ENCODE measurements at places on chromosomes 13 and 19. TPM values are rescaled to one million over a fixed set of nuclear protein-coding genes. Genes with fewer than 3 reads are reported as not detected.

- peak; percentile 63 for DNase-seq
Observed at GRCh38 chr13:97108530-97108900, 113.6 kb upstream of the MBNL2 start.

GRCh38 chr13:46385946-46386345, 1.1 kb downstream of the RUBCNL start:
- no peak for DNase-seq

GRCh38 chr19:21434967-21435544, 38.1 kb downstream of the ZNF493 start:
- no peak for DNase-seq

DNA sequence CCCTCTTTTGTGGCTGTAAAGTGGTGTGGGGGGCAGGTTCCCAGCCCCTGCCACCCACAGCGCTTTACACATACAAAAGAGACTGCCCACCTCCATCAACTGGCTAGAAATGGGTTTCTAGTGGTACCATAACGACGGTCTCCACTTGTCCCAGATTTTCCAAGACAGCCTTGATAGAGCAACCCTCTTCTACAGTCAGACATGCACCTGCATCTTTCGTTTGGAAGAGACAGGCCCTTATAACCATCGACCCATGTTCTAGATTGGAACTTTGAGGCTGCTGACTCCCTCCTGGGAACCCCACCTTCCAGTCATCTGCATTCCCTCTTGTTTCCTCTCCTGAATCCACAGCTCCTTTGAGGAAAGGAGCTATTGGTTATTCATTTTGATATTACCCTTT, 63.1 kb downstream of the GSX1 start:
- DNase-seq, result no peak

DNA sequence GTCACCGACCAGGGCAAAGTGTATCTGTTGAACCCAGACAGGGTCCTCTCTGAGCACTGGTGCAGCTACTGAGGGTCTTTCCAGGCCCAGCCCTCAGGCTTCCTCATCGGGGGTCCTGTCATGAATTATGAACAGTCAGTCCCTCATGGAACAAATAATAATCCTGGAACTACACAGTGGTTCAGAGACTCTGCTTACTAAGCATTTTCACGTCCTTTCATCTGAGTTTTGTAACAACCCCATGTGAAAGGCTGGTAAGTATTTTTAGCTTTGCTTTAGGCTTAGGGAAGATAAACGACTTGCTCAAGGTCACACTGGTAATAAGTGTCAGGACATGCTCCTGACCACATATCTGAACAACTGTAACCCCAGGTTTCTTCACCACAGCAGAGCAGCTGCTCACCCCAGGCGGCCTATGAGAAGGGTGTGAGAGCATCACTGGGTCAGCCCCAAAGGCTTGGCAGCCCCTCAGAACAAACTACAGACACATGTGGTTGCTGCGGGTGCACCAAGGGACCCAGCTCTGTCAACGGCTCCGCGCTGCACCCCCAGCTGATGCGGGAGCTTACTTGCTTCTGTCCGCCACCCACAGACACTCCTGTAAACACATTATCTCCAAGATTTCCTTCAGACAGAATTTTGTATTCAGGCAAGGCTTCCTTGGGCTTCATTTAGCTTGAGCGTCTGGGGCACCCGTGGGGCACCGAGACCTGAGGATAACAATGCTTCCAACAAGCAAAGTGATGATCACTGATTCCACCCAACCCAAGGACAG, 19.4 kb upstream of the GSX1 start:
- DNase-seq, result no peak

- no peak for DNase-seq
Observed at GRCh38 chr19:36099166-36099785, 11.7 kb upstream of the OVOL3 start.

DNA sequence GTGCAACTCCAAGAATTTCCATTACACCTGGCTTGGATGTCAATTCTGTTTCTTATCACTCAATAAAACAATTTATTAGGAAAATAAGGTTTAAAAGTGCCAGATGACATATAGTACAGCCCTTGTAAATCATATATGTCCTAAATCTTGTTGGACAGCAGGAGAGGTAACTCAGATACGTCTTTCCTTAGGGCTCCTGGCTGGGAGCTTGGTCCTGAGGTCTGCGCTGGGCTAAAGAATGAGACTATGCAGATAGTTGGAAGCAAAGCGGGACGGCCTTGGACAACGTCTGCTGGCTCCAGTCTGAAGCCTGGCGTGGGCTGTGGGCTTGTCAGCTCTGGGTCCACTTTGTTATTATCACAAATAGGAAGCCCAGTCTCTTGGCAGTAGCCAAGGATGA, 377.0 kb downstream of the DLEU7 start:
- no peak for DNase-seq

GRCh38 chr19:47587295-47587694, 14.3 kb upstream of the ZNF541 start:
- no peak for DNase-seq

DNA sequence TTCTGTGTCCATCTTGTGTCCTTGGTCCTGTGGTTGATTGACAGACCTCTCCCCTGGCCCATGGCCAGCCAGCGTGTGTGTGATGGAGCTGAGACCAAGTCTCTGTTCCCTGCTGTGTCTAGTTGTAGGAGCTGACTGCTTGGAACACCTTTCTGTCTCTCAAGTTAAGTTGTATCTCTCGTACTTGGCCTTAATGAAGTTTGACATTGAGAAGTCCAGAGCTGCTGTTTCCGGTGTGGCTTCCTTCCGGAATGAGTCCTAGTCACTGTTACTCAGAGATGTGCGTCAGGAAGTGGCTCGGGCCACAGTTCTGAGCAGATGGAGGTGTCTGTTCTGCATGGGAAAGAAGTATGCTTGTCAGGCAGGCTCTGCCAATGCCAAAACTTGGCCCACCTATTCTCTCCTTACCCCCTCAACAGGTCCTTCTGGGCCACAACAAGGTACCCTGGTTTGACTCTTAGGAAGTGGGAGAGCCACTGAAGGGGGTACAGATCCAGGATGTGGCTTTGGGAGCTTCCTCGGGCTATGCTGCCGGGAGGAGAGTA, 54.3 kb downstream of the GATAD2A start:
- peak; percentile 58 for DNase-seq

DNA sequence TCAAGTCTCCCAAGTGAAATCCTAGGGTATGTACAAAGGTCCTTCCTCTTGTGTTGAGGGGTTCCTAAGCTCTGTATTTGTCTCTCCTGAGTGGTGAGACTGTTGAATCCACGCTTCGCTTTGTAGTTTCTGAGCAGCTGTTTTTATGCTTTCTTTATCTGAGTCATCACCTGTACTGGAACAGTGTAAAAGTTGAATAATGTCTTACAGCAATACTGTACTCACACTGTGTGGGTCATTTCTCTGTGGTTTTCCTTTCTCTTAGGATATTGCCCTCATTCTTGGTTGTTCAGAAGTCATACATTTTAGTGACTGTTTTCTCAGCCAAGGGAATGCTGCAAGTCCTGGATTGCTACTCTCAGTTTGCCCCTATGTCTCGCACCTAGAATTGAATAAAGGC, 1596.6 kb downstream of the SLITRK5 start:
- DNase-seq, result peak; percentile 46

DNA sequence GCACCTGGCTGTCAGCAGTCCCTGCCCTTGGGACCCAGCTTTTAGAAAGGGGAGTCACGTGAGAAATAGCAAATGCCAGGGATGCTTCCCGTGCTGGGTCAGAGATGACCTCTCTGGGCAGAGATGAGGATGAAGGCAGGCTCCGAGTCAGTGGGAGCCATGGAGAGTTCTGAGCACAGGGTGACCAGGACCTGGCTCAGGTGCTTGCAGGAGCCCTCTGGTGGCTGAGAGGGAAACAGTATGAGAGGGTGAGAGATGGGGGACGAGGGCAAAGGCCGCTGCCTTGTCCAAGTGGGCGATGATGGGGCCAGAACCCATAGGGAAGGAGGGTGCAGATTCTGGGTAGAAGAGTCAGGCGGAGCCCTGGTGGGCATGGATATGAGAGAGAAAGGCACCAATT, 15.8 kb downstream of the TMED1 start:
- DNase-seq, result no peak

- DNase-seq, result no peak
Observed at GRCh38 chr19:17248011-17248776, 2.5 kb upstream of the NR2F6 start.

DNA sequence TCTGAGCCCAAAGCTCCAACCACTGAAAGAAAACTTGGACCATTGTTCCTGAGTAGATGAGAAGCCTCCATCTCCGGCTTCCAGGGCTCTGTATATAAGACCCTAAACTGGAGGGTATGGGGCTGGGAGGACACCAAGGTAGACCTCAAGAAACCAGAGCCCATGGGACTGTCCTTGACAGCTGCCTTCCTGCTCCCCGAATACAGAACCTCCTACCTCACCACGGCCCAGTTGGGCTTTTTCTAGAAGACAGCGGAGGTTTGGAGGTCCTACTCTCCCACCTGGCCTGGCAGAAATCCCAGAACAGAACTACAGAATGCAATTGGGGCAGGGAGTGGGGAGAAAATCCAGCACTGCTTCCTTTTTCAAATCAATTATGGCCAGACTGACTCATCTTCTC, 177.3 kb upstream of the ZNF507 start:
- no peak for DNase-seq

DNA sequence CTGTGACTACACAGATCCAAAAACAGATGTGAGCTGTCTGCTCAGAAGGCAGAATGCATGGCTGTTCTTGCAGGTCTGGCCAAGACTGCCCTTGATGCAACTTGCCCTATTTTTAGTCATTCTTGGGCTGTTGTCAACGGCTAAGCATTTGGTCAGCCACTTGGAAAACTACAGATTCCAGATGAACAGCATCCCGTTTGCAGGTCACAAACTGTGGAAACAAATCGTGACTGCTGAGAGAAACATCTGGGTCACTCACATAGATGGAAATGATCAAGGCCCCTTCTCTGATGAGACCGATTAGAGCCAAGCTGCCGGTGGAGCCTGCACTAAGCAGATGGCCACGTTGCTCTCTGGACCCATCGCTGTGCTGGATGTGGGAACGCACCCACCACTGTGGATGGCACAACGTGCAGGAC, 15.4 kb upstream of the METTL21C start:
- DNase-seq, result peak; percentile 40

- DNase-seq, result peak; percentile 87
Observed at GRCh38 chr19:7098701-7099596, 29.4 kb downstream of the ZNF557 start.

DNA sequence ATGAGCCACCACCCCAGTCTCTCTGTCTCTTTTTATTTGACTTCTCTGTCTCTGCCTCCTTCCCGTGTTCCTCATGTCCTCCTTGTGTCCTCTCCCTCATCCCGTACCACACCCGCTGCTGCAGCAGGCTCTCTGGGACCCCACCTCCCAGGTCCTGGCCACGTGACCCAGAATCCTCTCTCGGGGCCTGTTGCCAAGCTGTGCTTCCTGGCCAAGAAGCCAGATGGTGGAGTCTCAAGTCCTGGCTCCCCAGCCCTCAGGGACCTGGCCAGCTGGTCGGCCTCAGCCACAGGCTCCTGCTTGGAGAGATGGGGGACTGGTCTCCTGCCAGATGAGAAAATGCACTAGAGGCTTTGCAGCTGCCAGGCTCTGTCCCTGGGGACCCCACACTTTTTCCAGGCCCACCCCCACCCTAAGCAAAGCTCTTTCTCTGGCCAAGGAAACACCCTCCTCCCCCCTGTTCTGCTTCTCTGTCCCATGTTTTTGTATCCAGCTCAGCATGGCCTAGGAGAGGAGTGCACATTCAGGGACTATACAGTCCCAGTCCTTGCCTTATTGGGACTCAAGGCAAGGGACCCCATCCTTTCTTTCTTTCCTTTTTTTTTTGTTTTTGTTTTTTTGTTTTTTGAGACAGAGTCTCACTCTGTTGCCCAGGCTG, 34.3 kb upstream of the SHKBP1 start:
- peak; percentile 96 for DNase-seq

GRCh38 chr19:23420824-23421223, 25.6 kb upstream of the ZNF91 start:
- no peak for DNase-seq

DNA sequence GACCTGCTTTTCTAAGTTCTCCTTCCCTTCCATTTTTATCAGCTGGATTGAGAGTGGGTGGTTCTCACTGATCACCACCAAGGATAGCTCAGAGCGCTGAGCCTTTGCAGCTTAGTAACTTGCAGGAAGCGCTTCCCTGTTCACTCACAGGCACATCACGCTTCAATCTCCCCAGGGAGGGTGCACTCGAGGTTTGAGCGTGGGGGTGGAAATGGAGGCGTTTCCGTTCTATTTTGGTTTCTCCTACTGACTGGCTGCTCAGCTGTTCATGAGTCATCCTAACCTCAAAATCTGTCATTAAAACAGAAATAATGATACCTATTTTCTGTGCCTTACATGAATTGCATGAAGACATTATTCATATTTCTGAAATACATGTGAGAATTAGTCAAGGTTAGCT, 292.1 kb downstream of the SPRY2 start:
- DNase-seq, result peak; percentile 98

DNA sequence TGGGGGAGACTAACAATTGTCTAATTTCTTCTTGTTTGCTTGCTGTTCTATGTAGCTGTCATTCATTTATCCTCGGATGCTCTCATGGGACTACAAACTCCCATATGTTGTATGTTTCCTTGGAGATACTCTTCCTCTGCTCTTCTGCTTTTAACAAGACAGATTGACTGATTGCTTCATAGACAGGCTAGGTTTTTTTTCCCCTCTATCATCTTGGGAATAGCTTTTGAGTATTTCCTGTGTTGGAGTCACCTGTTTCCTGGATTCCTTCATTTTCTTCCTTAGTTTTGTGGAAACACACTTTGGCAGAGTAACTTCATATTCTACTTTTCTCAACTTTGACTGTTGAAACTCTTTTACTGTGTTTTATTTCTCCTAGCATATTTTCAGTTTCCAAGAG, 27.6 kb downstream of the EDNRB start:
- DNase-seq, result no peak

Gene GRK1
- not detected for total RNA-seq

Gene SYMPK
- 22.3 TPM for total RNA-seq

Gene MYBPC2
- 0.26 TPM for total RNA-seq

Gene SH3GL1
- 20.3 TPM for total RNA-seq

Gene PTBP1
- 67.5 TPM for total RNA-seq

Gene FGF21
- not detected for total RNA-seq

Gene SRRM5
- under 0.01 TPM for total RNA-seq

Gene NKPD1
- 0.26 TPM for total RNA-seq

Measured in fibroblast of lung (primary cell).